AML-193 (cell line): ENCODE measurements at places on chromosomes 7 and 10.
A peak's percentile ranks its signal among the peaks of the same experiment; 100 is the strongest.

- peak; percentile 19 for DNase-seq
Measured at GRCh38 chr10:3811291-3811870, 26.4 kb upstream of the KLF6 start.

DNA sequence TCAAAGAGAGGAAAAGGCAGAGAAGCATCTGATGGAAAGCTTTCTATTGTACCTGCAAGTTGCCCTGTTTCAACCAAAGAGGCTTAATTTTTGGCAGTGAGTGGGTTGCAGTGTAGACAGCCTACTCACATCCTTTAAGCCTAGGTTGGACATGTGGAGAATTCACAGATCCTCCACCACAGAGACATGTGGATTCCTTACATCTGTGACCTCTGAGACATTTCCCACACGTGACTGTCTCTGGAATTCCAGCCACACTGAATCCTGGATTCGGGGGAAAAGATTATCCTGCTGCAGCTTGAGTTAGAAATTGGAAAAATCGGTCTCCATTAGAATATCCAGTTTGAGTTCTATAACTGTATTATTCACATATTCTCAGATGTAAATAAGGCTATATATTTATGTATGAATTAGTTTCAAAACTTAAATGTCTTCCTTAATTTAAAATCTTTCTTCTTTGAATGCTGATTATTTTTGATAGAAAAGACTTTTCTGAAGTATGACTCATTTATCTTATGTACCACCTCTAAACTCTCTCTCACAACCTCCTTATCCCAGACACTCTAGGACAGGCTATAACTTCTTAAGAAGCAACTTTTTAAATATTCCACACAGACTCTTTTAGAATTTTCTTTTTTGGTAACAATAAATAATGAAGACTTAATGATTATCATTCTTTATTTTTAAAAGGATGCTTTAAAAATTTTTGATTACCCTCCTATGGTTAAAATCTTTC lies 123.3 kb downstream of the TWIST1 start:
- DNase-seq = no peak

- DNase-seq = no peak
Measured at GRCh38 chr10:77455561-77455960, 182.0 kb downstream of the KCNMA1 start.

GRCh38 chr7:84953234-84953633 lies 233.6 kb downstream of the SEMA3D start:
- no peak for DNase-seq

DNA sequence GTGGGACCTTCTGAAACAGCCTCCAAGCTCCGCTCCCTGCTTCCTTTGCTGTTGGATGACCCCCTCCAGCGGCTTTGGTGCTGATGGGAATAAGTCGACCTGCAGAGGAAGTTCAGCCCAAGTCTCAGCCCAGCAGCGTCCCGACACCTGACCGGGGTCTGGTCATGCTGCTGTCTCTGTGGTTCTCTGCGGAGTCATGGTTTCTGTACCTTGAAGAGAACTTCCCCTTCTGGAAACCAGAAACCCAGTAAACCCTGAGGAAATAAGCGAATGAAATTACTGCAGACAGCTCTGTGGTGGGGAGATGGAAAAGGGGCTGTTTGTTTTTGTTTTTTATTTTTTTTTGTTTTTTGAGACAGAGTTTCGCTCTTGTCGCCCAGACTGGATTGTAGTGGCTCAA lies 18.3 kb upstream of the ZNF12 start:
- peak; percentile 47 for DNase-seq

DNA sequence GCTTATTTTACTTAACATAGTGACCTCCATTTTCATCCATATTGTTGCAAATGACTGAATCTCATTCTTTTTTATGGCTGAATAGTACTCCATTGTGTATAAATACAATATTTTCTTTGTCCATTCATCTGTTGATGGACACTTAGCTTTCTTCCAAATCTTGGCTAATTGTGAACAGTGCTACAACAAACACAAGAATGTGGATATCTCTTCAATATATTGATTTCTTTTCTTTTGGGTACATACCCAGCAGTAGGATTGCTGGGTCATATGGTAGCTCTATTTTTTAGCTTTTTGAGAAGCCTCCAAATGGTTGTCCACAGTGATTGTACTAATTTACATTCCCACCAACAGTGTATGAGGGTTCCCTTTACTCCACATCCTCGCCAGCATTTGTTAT lies 58.0 kb downstream of the CREB5 start:
- no peak for DNase-seq
